Thoracic aorta (tissue), 2 donors: ENCODE measurements at places on chromosomes 5 and 9.

DNA sequence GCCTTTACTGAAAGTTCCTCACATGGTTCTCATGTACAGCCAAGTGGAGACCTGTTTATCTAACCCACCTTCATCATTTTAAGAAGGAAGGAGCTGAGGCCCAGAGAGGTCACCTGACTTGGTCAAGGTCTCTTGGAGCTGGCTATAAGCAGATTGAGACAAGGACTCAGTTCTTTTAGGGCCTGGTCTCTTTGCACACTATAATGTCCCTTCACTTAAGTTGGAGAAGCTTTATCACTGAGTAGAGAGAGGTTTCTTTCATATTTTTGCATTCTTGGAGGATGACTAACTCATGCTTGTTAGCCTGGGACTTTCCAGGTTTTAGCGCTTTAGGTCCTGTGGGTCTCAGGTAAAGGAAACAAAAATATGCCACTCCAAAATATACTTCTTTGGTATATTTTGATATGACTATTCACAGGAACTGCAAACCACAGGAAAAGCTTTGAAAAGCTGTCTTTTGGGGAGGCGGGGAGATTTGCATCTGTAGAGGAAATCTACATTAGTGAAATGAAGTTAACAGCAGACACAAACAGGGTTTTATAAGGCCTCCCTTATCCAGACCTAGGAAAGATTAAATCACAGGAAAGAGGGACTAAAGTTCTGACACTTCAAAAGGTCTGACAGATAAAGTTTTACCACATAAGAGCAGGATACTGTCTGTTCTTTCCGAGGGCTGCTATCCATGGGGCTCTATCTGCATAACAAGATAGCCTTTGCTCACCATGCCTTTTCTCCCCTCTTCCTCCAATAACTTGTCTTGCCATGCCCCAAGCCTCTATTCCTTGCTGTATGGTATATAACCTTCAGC, 95.8 kb upstream of the ANKRD55 start:
- DNase-seq, result no peak

DNA sequence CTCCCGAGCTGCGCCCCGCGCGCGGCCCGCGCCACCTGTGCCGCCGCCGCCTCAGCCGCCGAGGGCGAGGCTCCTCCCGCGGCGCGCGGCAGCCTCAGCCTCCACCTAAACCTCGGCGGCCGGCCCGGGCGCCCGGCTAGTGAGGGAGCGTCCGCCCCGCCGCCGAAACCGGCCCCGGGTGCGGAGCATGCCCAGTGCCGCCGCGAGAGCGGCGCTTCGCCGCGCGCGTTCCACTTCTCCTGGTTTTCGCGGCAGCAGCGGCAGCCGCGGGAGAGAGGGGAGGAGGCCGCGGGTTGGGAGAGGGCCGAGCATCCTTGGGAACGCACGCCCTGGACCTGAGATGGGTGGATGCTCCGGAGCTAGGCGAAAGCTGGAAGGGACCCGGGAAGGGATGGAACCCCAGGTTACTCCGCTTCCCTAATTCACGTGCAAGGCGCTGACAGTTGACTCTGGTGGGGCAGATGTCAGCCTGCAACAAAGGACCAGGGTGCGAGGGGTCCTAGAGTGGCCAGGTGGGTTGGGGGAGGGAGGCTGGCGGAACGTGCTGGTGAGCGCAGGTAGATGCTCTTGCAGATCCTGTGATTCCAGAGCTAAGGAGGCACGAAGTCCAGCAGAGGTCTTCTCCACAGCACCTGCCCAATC, at the start of gene CTNND2:
Gene CTNND2 (minus strand): TSS at position 182 of the 642 bp plus-strand sequence. CDS start 593 bp downstream, outside the sequence.
- no peak for DNase-seq

- no peak for DNase-seq
Observed at GRCh38 chr5:8767111-8767510, 778.8 kb downstream of the SEMA5A start.

- DNase-seq, result no peak
Observed at GRCh38 chr5:80036615-80037014, 1.5 kb downstream of the THBS4 start.

- DNase-seq, result no peak
Observed at GRCh38 chr5:173018358-173018757, 34.8 kb downstream of the ATP6V0E1 start.

DNA sequence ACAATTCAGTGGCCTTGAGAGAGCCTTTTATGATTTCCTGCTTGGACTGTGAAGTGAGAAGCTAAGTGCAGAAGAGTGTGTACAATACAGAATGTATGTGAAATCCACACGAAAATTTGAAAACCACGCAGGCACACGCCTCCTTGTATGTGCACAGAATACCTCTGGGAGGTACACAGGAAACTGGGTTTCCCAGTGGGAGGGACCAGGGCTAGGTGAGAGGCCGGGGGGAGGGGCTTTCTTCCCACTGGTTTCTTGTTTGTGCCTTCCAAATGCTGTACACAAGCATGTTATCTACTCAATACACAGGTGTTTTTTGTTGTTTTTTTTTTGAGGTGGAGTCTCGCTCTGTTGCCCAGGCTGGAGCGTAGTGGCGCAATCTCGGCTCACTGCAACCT, 16.1 kb downstream of the C9orf50 start:
- no peak for DNase-seq

DNA sequence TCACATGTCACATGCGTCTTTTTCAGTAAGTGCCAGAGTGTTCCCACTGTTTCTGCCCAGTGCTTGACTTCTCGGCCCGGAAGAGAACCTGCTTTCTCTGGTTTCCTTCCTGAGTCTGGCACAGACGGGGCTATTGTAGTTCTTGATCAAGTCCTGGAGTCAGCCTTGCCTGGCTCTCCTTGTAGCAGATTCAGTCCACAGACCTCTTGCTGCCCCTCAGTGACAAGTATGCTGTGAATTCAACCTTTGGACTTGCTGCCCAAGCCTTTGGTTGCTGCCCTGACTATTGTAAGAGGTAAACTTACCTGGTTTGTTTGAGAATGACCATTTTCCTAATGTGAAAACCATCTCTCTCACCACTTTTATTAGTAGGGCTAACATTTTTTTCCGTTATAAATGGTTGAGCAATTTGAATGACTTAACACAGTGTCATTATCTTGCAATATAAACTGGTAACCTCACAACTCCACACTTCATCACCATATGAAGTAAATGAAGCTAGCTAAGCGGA, 24.7 kb downstream of the ZBTB34 start:
- no peak for DNase-seq

- no peak for DNase-seq
Observed at GRCh38 chr5:172954751-172955159, 4.5 kb upstream of the RPL26L1 start.

GRCh38 chr5:31412324-31412723, 119.6 kb downstream of the DROSHA start:
- no peak for DNase-seq

DNA sequence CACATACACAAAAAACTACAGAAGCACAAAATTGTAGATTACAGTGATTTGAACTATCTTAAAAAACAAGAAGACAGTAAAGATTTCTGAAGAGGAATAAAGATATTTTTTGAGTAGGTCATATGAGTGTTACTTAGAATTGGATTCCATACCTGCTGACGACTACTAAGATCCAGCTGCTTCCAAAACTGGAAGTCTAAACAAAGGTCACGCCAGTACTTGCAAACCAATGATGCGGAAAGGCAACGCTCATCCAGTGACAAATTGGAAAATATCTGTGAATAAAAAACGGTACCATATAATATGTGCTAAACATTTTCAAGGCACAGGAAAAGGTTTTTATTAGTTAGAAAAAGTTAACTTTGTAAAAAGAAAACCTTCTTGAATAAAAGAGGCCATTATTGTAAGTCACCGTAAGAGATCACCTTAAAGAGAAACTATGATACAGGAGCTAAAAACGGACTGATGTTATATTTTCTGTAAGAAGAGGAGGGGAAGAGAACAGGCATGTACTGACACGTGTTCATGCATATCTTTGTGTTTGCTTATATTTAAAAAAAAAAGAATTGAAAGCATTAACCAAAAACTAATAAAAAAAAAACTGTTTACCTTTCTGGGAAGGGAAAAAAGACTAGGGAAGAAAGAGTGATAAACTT, 14.1 kb downstream of the FBXL17 start:
- no peak for DNase-seq

DNA sequence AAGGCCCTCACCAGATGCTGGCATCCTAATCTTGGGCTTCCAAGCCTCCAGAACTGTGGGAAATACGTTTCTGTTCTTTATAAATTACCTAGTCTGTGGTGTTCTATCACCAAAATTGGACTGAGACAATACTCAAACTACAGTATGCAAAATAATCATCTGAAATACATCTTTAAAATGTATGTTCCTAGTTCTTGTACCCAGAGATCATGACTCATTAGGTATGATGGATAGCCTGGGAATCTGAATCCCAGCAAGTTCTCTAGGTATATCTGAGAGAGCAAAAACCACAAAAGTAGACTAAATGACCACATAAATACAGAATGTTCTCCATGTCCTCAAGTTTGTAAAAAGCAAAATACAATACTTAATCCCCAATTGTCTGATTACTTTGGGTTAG, 166.3 kb downstream of the YIPF5 start:
- no peak for DNase-seq

- no peak for DNase-seq
Observed at GRCh38 chr5:32753765-32754164, 42.6 kb downstream of the NPR3 start.

GRCh38 chr9:135883410-135884089, 23.8 kb downstream of the CAMSAP1 start:
- no peak for DNase-seq

- DNase-seq, result no peak
Observed at GRCh38 chr9:76223749-76224340, 170.4 kb downstream of the RFK start.

DNA sequence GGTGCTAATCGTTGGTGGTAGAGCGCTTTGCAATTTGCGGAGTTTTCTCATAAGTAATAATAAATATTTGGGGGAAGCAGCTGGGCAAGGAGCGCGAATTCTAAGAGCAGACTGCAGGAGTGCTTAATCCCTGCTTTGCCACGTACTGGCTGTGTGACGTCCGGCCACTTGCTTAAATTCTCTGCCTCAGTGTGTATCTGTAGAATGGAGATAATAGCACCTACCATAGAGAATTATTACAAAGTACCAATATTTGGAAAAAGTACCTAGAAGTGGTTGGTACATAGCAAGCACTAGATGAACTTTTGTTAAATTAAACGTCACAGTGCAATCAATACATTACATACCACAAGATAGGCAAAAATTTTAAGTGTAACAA, 598 bp upstream of the TMED7 start:
- no peak for DNase-seq

DNA sequence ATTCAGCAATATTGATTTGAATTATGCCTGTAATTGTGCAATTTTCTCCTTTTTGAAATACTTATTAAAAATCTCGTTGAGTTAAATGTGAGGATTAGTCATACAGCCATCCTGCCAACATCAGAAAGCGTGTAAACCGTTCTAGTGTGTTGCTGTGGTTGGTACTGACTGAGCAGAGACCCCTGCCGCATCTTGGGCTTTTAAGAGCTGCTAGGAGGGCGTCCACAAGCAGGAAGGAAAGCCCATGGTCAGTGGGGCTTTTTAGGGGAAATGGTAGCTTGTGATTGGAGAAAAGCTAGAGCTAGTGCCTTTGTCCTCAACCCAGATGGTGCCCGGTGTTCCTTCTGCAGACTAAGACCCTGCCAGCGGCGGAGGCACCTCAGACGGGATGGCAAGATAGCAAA, 1.3 kb downstream of the SDHA start:
- no peak for DNase-seq

DNA sequence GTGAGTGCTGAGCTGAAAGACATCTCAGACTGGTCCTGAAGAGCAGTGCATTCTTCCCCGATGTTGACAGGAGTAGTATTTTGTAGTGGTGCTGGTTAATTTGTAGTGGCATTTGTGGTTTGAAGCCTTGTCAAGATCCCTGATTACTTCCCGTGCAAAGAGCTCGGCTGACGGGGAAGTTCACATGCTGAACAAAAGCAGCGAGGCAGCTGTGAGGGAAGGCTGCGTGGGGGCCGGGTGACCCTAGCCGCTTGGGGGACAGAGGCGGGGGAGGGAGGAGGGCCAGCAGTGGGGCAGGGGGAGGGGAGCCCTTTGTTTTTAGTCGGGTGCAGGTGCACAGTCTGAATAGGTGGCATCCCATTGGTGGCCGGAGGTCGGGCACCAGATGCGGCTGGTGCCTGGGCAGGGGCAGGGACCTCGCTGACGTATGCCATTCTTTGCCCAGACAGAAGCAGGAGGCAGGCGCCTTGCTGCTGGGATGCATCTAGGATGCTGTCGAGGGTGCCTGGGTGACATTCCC, 64.7 kb downstream of the CRB2 start:
- DNase-seq, result no peak

DNA sequence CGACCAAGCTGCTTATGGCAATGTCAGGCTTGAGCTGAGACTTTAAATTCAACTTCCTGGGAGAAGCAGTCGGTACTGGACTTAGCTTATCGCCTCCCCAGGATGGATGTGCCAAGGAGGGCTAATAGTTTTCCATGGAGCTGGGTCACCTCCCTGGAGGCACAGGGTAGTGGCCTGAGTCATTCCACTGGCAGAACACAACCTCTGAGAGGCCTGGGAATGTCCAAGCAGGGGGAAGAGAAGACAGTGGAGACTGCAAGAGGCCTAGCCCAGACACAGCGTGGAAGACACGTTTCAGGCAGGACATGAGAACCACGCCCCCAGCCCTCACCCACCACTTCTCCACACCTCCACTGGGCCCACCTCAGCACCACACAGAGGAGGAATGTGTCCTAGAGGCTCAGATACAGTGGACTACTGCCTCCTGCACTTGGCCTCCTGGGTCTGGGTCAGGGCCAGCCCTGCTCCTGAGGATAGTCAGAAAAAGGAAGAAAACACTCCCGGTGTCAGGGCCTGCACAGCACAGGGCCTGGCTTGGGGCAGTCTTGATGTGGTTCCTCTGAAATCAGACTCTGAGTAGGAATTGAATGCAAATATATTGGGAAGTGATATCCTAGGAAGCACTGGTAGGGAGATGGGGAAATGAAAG, 171.8 kb downstream of the FSTL4 start:
- no peak for DNase-seq

GRCh38 chr5:58666598-58667581, 84.0 kb downstream of the RAB3C start:
- no peak for DNase-seq

- DNase-seq, result no peak
Observed at GRCh38 chr5:170216257-170216864, 16.4 kb upstream of the C5orf58 start.

- no peak for DNase-seq
Observed at GRCh38 chr5:178637356-178638074, 10.7 kb upstream of the CLK4 start.

DNA sequence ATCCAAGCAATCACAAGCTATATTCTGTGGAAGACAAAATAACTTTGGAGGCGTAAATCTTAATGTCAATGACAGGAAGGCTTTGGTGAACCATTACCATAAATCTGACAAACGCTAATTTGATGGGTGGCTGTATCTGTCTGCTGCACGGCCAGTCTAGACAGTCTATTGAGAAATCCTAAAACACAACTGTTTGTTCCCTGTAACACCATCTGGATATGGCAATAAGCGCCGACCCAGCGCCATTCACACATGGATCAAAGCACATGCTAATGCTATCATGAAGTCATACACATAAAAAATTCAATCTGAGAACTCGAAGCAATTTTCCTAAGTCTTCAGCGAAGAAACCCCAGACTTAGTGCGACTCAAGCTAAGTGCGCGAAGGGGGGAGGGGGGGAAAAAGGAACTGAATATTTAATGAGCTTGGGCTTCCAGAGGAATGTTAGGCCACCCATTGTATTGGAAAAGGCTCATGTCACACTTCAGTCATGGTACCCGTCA, 95.1 kb downstream of the ARL15 start:
- no peak for DNase-seq

- DNase-seq, result no peak
Observed at GRCh38 chr9:115142517-115143270, 24.7 kb upstream of the TNC start.
